ENCODE measurements at places on chromosomes 3 and 15.
A peak's percentile ranks its signal among the peaks of the same experiment; 100 is the strongest.

- no peak for DNase-seq
Measured at GRCh38 chr15:101025501-101025885, 106.3 kb downstream of the LRRK1 start.

DNA sequence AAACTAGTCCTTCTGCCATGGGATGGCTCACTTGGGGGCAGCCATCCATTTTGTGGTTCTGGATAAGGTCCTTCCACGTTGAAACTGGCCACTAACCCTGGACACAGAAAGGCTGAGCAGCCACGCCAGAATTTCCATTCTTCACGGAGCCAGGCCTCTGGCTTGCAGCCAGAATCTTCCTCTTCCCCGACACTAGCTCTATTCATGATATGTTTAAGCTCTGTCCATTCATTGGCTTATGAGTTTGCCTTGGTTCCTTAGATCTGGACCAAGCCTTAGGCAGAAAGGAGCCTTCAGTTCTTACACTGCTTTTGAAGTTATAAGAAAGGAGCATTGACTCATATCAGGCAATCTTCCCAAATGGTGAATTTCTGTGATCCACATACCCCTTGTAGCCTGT lies 288.4 kb upstream of the GOLGA6L4 start:
- no peak for DNase-seq

GRCh38 chr3:31943041-31943440 lies 38.0 kb downstream of the OSBPL10 start:
- DNase-seq = no peak

DNA sequence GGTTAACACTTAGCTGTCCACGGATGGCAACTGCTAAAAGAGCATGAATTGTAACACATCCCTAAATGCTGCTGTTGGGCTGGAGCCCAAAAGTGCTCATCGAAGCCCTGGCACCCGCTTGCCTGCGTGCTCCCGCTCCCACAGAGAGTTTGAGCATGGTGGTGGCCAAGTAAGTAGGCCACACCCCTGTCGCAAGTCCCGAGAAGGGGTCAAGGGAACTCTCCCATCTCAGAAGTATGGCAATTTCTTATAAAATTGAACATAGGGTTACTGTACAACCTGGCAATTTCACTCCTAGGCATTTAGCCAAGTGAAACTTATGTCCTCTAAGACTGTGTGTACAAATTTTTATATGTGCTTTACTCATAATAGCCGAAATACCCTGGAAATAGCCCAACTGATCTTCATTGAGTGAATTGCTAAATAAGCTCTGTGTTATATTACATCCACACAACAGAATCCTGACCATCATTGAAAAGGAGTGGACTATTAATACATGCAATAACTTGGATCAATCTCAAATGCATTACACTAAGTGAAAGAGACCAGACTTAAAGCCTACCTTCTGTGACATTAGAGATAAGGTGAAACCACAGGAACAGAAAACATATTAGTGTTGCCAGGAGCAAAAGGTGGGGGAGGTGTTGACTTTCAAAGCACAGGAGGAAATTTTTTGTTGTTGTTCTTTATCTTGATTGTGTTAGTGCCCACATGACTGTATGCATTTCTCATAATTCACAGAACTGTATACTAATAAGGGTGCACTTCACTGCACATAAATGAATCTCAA lies 1.5 kb upstream of the GCSAM start:
- DNase-seq = no peak

DNA sequence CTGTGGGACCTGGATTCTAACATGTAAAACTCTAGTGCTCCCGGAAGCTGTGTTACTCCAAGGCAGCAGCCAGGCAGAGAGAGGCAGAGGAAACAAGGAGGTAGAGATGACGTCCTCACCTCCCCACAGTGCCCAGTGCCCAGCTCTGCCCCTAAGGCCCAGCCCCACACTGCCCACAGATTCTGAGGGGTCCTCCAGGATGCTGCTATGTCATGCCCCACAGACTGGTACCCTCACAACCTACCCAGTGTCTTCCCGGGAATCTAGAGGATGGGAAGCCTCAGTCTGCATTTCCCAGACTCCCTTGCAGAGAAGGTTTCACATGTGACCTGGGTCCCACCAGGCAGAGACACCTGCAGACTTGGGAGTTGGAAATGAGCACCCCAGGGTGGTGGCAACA lies 75.9 kb upstream of the PCSK6 start:
- no peak for DNase-seq

DNA sequence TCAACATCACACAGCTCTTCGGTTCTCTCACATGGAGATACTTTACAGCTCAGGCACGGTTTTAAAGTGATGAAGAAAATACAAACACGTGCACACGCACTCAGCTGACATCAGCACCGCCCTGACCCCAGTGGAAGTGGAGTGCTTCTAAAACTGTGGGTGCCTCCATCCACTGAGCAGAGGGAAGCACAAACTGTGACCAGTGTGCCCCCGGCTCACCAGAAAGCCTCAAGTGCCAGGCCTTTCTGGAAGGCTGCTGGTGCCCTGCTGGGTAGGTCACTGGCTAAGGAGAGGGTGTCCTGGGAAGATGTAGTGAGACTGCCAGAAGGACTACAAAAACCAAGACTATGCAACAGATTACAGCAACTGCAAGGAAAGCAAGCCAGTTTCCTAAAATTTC lies 78.5 kb downstream of the OCA2 start:
- DNase-seq = no peak

DNA sequence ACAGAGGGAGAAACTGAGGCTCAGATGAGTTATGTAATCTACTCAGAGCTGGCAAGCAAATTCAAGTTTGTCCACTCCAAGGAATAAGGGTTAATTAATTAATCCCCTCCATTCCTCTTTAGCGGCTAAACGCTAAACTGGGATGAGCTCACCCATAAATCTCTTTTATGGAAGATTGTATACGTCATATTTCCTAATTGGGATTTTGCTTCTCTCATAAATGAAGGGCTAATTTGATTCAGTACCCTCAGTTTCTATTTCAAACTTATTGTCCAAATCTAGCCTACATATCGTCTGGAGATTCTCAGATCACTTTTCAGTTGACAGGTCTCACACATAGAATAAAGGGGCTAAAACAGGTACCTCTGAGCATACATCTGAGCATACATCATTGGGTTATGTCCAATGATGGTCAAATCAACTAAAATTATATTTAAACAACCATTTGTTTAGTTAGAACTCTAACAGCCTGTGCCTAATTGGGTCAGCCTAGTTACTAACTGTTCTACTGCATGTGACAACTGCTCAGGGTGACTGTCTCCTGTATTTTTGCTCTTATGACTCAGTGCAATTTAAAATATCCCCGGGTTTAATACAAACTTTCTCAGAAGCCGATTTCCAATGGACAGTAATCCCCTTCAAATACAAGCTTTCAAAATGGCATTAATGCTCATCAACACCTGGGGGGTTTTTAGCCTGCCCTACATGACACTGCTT lies 57.6 kb upstream of the PLXND1 start:
- no peak for DNase-seq

- no peak for DNase-seq
Measured at GRCh38 chr3:99768126-99768525, 49.5 kb upstream of the CMSS1 start.

DNA sequence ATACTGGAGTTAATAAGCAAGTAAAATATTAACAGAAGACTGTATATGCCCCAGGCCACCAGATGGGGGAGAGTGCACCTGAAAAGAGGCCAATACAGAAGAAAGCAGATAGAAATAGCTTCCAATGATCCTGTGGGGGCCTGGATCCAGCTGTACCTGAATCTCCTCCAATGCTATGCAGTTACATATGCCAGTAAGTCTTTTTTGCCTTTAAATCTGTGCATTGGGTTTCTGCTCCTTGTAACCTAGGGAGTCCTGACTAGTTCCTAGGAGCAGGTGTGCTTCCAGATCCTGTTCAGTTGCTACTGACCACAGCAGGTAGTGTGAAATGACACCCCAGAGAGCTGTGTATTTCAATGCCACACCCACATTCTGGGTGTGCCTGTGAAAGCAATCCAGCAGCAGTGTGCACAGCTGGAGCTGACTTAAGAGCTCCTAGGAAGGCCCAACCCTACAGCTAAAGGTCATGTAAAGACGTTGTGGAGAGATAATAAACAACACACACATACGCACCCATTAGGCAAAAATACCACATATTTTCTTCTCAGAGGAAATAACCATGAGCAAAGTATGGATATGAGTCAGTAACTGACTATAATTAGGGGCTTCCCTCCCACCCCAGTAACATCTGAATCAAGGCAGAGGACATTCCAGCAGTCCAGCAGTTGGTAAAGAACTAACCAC lies 62.2 kb upstream of the AKAP13 start:
- peak; percentile 88 for DNase-seq

DNA sequence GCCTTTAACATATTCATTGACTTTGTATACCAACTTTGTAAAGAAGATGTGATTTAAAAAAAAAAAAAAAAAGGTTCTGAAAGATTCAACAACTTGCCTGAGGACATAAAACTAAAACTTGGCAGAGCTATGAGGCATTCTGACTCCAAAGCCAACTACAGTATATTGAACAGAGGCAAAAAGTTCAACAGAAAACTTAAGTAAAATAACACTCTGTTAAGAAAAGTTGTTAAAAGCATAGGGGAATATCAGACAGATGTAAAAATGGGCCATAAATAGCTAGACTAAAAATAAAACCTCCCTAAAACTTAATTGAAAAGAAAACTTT lies 23.4 kb downstream of the GOLIM4 start:
- DNase-seq = no peak

GRCh38 chr3:127035677-127036076 lies 52.8 kb downstream of the PLXNA1 start:
- peak; percentile 39 for DNase-seq

DNA sequence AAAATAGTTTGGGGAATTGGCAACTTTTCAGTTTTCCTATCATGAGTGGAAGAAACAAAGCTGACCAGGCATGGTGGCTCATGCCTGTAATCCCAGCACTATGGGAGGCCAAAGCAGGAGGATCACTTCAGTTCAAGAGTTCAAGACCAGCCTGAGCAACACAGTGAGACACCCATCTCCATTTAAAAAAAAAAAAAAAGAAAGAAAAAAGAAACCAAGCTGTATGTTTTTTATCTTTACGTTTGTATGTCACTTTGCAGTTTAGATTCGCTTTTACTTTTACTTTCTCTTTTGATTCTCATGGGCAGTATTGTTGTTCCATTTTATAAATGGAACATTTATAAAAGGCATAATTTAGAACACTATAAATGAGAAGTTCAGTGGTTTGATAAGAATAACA lies 31.2 kb upstream of the TNIK start:
- no peak for DNase-seq

DNA sequence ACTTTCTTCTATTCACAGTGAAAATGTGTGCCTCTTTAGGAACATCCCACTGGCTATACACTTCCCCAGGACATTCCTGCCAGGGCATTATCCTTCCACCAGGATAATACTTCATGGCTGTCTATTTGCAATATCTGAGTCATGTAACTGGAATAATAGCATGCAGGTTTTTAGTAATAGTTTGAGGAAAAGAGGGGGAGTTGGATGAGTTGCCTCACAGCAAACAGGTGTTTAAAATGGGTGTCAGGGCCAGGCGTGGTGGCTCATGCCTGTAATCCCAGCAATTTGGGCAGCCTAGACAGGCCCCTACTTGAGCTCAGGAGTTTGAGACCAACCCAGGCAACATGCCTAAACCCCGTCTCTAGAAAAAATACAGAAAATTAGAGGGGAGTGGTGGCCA lies 585.9 kb downstream of the DIPK2A start:
- DNase-seq = no peak

GRCh38 chr3:183274609-183275008 lies 21.6 kb downstream of the B3GNT5 start:
- DNase-seq = no peak

GRCh38 chr3:132418916-132419315 lies 1.6 kb downstream of the DNAJC13 start:
- no peak for DNase-seq

GRCh38 chr15:39587731-39588530 lies 7.1 kb downstream of the THBS1 start:
- DNase-seq = no peak

GRCh38 chr3:83039422-83039821 lies 1278.0 kb upstream of the GBE1 start:
- no peak for DNase-seq

GRCh38 chr3:39294446-39295183 lies 14.8 kb upstream of the CX3CR1 start:
- no peak for DNase-seq

DNA sequence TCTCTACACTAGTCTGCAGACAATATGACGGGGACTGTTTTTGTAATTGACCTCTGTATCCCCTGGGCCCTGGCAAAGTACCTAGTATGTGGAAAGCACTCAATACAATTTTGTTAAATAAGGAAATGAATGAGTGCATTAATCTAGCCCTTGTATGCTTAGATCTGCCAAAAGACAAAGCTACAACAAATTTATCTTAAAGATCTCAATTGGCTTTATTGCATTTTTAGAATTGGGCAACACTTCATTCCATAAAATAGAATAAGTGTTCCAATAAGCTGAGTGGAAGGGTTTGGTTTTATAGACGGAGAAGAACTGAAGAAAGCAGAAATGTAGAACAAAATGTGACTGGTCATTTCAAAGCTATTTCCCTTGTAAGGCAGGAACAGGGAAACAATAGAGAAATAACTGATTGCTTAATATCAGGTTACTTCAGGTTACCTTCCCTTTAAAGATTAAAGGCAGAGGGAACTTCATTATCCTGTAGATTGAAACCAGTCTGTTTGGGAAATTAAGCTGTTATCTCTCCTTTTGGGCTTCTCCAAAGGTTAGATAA lies 108.3 kb upstream of the MME start:
- DNase-seq = no peak

DNA sequence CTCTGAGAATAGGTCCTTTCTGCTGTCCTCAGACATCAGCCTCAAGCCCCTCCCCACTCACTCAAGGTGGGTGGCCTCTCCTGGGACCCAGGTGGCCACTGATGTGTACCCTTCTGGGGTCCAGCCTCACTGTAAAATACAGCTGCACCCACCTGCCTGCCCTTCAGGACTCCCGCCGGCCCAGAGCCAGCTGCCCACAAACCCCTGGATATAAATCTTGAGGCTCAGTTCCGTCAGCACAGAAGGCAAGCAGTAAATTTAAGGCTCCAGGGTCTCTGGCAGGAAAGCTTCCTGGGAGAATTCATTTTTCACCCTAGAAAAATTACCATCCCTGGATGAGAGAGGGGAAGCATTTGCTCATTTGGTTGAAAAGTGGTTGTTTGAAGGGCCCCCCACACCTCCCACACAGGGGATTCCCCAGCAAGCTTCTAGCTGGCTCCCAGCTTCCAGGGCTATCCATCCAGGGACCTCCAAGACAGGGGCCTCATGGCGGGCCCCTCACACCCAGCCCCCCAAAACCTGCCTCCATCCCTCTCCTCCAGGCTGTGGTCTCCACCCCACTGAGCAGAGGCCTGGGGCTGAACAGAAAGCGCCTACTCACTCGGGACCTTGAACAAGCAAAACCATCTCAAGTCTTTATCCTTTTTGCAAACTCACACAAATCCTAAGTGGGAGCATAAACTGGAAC lies 48.4 kb upstream of the GRIP2 start:
- no peak for DNase-seq

- no peak for DNase-seq
Measured at GRCh38 chr15:101174152-101174920, 77.5 kb downstream of the CHSY1 start.

- DNase-seq = no peak
Measured at GRCh38 chr3:177249203-177249602, 51.9 kb upstream of the TBL1XR1 start.
